Activated naive CD8-positive, alpha-beta T cell treated with anti-CD3 and anti-CD28 coated beads, Interleukin-2, amount 50 U/mL, for 16 hours (primary cell): ENCODE measurements at places on chromosomes 12 and 14.

GRCh38 chr12:1758887-1759286 is 61.5 kb upstream of the LRTM2 start:
- DNase-seq: no peak

GRCh38 chr14:101862711-101863110 is 101.2 kb downstream of the PPP2R5C start:
- no peak for DNase-seq

DNA sequence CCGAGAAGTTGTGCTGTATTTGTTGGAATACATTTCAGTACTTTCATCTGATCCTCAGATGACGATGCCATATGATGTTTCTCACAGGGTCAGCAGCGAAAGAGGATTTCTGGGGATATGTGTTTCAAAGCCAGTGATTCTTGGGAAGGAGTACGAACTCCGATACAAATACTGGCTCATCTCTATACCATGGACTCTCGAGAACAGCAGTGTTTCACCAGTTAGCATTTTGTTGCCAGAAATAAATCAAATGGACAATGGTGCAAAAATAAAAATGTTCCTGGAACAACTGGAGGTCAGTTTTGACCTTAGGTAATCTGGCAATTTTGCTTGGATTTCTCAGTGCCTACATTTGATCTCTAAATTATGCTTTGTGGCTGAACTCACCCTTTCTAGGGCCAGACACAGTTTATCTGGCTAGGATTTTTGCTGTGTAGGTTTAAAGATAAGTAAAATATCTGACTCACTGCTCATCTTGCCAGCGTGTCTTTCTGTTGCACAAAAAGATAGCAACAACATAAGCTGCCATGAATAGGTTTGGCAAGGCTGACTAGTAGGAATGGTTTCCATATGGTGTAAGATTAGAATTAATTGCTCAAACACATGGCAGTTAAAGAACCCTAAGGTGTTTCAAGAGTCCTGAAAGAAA is 11.0 kb upstream of the MGP start:
- DNase-seq: no peak

GRCh38 chr14:49677643-49678042 is 10.4 kb downstream of the POLE2 start:
- DNase-seq: no peak

- DNase-seq: no peak
These were observed 231.1 kb downstream of the CACNA1C start for GRCh38 chr12:2283916-2284315.

DNA sequence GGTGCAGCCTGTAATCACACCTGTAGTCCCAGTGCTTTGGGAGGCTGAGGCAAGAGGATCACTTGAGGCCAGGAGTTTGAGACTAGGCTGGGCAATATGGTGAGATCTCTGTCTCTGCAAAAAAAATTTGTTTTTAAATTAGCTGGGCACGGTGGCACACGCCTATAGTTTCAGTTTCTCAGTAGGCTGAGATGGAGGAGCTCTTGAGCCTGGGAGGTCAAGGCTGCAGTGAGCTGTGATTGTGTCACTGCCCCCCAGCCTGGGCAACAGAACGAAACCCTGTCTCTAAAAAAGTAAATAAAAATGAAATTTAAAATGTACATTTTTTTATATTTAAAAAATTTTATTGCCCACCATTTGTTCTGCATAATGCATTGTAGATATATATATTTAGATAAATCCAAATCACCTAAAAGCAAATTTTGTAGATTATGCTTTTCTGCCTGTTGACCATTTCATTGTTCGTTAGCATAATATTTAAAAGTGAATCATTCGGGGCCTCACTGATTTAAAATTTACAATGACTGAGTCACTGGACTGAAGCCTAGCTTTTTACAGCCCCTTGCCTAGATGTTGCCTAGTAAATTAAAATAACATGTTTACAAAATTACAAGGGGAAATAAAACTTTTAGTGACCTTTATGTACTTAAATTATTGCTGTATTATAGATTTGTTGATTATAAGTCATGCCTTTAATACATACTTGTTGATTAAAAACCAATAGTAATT is 87.9 kb downstream of the USP15 start:
- no peak for DNase-seq

DNA sequence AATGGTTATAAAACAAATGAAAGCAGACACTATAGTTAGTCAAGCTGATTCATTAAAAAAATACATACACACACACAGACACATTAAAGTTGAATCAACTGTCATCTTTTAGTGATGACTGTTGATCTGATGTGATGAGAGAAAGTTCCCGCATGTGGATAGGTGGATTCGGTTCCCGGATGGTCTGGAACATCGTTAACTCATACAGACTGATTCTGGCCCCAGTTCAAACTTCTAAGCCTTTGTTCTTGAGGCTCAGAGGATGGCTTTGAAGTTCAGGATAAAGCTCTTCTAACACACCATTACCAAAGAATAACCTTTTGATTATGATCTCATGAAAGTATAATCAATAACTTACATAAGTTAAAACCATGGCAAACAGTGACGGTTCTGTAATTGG is 27.5 kb downstream of the WIF1 start:
- no peak for DNase-seq

- DNase-seq: no peak
These were observed 23.1 kb downstream of the ACVR1B start for GRCh38 chr12:51974646-51975045.

- no peak for DNase-seq
These were observed 42.0 kb downstream of the NCOR2 start for GRCh38 chr12:124525455-124525854.

DNA sequence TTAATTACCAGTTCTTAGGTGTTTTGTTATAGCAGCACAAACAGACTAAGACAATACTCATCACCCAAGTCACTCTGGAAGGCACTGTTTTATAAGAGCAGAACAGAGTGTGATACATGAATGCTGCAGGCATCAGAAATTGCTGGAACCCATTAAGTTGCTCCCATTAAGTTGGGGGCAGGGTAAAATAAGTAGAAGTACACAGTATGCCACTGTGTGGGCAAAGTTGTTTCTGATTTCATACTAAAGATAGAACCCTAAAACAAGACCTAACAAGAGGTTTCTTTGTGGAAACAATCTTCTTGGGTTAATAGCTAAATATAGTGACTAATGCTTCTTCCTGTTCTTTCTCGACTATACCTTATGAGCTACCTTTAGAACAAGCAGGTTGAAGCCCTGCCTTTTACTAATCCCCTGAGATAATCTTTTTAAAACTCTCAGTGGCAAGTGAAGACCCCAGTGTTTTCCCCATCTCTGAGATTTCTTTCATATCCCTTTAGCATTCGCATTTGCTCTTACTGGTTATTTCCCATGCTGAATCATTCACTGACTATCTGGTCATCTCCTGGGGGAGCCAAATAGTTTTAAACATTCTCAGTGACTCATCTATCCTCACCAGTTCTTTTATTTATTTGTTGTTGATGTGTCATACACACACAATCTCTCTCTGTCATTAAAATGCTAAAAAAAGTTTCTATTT is 52.3 kb downstream of the SOCS2 start:
- DNase-seq: no peak

- DNase-seq: no peak
These were observed 66.2 kb upstream of the PTGR2 start for GRCh38 chr14:73785336-73785833.

GRCh38 chr14:87873741-87874140 is 119.2 kb downstream of the GALC start:
- DNase-seq: no peak

DNA sequence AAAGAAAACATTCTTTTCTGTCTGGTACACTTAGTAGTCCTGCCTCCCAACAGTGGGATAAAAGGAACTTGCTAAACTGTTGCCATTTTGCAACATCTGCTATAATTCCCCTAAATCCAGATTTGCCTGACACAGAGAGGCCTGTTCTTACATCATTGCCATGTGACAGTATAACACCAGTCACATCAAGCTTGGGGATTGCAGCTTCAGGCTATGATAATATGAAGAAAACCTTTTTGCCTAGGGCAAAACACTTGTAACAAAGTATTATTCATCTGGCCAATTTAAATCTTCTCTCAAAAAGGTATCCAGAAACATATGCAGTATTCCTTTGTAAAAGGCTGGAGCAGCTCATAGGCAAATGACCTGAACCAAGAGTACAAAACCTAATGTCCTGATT is 80.9 kb upstream of the OTX2 start:
- DNase-seq: no peak
